Activated B cell treated with CpG ODN at 0.5 μM for 24 hours (primary cell): ENCODE measurements at places on chromosomes 7 and 10.

DNA sequence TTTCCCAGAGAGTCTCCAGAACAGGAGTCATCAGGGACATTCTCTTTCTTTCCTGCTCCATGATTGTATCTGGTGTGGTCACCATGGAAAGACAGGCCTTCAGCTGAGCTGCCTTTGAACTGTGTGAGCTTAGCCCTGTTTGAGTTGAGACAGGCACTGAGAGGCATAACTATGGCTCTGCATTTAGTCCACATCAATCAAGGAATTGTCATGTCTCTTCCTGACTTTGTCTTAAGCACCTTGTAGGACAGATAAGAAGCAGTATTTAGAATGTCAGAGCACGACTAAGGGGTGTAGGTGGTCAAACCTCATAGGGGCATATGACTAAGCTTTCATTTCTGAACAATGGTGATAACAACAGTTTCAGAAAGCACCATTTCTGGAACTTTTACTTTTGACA, 53.5 kb downstream of the EPDR1 start:
- DNase-seq, result no peak

DNA sequence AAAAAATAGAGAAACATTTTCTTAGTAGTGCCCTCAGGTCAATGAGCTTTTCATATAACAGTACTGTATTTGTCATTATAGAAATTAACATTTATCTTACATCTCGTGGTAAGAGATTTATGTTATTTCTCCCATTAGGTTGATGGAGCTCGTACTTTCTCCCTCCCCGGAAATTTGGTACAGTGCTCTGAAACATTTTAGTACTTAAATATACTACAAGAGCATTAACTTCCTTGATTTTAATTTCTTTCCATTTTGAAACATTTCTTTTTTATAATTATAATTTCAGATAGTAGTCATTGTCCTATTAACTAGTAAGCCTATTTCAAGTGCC, 205.4 kb downstream of the MBL2 start:
- DNase-seq, result no peak

GRCh38 chr7:100065452-100066186, 15.9 kb downstream of the ZNF3 start:
- DNase-seq, result no peak

DNA sequence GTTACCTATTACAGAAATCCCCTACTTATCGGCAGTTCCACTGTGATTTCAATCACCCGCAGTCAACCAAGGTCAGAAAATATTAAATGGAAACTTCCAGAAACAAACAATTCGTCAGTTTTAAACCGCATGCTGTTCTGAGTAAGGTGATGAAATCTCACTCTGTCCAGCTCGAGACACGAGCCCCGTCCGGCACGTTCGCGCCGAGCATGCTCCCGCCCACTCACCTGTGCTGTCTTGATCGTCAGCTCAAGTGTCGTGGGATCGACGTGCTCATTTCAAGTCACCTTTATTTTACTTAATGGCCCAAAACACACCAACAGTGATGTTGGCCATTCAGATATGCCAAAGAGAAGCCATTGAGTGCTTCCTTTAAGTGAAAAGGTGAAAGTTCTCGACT, 21.2 kb downstream of the ESYT2 start:
- DNase-seq, result no peak

DNA sequence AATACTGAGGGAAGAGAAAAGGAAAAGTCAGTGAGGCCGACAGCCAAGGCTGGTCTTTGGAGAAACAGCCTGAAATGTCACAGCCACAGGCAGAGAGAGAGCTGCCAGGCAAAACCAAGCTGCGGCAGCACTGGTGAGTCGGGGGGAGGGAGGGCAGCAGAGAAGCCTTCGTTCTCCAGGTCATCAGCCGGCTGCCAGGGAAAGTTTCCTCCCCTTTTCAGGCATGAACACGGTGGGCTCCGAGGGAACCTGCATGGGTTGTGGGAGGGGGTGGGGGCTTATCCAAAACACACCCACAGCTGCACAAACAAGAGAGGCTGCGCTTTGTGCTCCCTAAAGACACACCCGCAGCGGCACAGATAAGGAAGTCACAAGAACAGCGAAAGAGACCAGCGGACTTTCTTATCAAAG, 62.3 kb upstream of the NKX6-2 start:
- DNase-seq, result no peak

GRCh38 chr7:98394377-98394836, 6.5 kb downstream of the BAIAP2L1 start:
- DNase-seq, result no peak

GRCh38 chr10:96125142-96125515, 5.0 kb upstream of the ZNF518A start:
- no peak for DNase-seq

- no peak for DNase-seq
These were observed 169.0 kb upstream of the PHYHIPL start for GRCh38 chr10:59007307-59008025.
